ENCODE measurements at places on chromosomes 11 and 22.

DNA sequence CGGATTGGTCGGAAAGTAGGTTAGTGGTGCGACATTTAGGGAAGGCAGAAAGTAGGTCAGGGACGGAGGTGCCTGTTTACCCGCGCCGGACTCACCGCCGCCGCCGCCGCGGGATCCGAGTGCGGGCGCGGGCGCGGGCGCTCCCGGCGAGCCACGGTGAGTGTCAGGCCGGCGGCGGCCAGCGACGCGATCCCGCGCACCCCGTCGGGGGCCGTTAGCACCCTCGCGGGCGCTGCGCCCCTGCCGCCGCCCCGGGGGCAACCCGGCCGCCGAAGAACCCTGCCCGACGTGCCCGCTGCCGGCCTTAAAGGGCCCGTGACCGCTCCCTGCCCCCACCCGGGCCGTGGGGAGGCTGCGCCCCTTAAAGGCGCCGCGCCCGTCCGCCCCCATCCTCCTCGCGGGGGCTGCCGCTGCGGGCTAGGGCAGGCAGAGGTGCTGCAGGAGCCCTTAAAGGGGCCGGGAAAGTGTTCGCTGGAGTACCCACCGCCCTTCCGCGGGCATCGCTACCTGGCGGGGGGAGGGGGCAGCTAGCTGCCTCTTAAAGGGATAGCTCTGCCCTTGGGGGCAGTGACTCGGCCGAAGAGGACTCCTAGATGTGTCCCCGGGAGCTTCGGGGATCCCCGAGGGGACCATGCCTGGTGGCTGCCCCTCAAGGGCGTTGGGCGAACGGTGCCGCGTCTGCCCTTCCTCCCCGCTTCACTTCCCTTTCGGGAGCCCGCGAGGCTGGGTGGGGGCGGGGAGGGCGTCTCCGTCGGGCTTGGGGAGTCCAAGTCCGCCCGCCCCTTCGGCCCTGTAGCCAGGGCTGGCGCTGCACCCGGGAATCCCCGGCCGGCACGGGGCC lies at the start of gene BMAL1:
BMAL1 (plus strand) TSS at position 23 of the 841 bp plus-strand sequence. CDS start 76,519 bp downstream, outside the sequence.
- peak; percentile 58 for DNase-seq

GRCh38 chr11:128988242-128988970 lies 45.7 kb upstream of the TP53AIP1 start:
- no peak for DNase-seq

GRCh38 chr11:111520560-111520959 lies 6.0 kb downstream of the HOATZ start:
- DNase-seq, result no peak

DNA sequence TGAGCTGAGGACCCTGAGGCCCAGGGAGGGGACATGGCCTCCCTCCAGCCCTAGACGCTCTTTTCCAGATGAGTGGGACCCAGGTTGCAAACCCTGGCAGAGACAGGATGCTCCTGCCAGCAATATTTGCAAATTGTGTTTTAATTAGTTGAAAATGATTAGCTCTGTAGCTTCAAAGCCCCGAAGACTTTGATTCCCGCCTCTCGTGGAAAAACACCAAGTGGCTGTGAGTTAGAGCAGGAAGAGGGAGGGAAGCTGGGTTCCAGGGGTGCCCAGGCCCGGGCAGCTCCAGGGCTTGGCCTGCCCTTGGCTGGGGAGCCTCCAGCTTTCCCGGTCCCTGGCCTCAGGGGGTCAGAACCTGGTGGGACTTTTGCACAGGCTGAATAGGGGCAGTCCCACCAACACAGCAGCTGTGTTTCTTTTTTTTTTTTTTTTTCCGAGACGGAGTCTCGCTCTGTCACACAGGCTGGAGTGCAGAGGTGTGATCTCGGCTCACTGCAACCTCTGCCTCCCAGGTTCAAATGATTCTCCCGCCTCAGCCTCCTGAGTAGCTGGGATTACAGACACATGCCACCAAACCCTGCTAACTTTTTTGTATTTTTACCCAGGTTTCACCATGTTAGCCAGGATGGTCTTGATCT lies 101.6 kb upstream of the RTL6 start:
- DNase-seq, result no peak

Measured in stimulated activated CD4-positive, alpha-beta T cell treated with anti-CD3 and anti-CD28 coated beads, Interleukin-2, amount 100 ng/mL, for 24 hours (primary cell).